Activated CD8-positive, alpha-beta memory T cell treated with anti-CD3 and anti-CD28 coated beads for 4 hours (primary cell): ENCODE measurements at places on chromosomes 7 and 10.

GRCh38 chr10:97336942-97337831, 2.7 kb upstream of the FRAT2 start:
- DNase-seq = no peak

DNA sequence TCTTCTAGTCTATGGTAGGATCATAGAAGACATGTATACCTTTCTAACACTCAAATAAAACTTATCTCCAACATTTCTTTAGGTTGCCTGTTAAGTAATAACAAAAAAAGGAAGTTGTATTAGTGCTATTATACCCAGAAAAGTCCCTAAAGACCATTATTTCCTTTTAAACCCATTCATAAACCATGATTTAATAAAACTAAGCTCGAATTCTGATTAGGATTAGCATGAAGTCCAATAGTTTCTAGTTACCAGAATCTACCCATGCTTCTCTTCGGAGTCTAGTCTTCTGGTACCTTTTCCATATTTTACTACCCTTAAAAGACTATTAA, 62.7 kb downstream of the USP6NL start:
- DNase-seq = no peak

DNA sequence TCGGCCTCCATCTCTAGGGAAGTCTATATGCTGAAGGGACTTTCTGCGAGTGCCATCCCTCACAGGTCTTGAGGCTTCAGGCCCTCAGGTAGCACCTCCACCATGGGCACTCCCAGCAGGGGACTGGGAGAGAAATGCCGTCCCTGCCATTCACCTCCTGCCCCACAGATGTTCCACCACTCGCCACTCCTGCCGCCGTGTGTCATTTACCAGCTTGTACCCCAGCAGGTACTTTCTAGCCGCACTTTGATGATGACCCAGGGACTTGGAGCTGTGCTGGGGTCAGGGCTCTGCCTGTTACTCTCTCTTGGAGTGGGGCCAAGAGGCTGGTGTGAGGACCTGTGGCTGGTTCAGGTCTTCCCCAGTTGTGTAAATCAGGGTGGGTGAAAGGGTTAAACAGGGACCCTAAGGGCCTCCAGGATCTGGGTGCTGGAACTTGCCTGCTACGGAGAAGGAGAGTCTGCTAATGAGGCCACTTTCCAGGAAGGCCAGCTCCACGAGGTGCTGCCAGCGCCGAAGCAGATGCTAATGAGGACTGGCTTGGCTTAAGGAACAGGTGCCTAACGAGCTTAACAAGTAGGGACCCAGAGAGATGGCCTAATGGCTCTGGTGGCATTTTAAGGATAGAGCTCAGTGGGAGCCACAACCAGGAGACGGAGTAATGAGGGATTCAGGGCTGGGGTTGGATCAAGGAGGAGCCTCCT, 32.4 kb downstream of the CRHR2 start:
- no peak for DNase-seq

GRCh38 chr10:125201108-125201524, 40.8 kb upstream of the CTBP2 start:
- no peak for DNase-seq

GRCh38 chr7:128895320-128895719, 15.2 kb downstream of the KCP start:
- DNase-seq = no peak

DNA sequence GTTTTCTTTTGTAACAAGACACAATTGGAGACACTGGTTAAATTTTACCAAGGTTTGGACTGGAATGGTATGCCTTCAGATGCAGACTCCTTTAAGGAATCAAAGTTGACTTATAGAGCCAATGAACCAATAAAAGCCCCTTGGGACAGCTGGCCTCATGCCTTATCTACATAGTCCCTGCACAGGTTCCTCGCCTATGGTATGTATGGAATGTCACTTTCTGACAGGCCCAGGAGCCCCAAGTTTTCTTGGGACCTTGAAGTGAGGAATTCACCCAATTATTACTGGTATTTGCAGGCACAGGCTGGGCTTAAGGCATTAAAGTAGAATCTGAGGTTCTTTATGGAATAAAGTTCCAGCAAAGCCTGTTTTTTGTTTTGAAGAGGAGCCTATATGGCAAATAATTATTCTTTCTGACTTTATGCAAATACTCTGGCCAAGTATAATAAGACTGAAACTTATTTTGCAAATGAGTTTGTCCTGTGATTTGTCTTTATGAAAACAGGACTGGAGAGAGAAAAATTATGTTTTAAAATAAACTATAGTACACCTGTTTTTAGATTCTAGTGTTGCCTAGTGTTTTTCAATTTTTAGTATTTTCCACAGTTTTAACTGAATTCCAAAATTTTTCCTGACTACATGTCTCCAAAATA, 24.1 kb upstream of the DNMBP start:
- no peak for DNase-seq

DNA sequence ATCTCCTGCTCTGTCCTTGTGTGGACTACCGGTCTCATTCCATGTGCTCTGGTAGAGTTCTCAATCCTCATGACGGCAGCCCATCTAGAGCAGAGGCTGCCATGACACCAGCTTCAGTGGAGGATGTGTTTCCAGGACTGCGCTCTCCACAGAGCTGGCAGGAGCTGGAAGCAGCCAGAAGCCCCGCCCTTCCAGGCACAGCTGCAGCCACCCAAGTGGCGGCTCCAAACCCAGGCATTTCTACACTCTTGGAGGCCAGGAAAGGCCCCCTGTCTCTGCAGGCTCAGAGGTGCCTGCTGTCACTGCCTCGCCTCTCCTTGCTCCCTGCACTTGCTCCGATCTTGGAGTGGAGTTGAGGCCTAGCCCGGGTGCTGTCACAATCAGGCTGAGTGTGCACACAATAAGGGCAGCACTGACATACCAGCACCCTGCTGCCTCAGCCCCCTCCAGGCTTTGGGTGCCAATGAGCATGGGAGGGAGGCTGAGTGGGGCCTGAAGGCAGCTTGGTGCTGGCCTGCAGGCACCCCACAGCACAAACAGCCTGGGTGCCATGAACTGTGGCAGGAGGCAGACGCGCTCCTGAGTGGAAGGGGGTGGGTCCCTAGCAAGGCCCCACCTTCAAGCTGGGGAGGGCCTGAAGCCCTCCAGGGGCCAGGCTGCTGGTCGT, 122.1 kb downstream of the LRRN3 start:
- no peak for DNase-seq

DNA sequence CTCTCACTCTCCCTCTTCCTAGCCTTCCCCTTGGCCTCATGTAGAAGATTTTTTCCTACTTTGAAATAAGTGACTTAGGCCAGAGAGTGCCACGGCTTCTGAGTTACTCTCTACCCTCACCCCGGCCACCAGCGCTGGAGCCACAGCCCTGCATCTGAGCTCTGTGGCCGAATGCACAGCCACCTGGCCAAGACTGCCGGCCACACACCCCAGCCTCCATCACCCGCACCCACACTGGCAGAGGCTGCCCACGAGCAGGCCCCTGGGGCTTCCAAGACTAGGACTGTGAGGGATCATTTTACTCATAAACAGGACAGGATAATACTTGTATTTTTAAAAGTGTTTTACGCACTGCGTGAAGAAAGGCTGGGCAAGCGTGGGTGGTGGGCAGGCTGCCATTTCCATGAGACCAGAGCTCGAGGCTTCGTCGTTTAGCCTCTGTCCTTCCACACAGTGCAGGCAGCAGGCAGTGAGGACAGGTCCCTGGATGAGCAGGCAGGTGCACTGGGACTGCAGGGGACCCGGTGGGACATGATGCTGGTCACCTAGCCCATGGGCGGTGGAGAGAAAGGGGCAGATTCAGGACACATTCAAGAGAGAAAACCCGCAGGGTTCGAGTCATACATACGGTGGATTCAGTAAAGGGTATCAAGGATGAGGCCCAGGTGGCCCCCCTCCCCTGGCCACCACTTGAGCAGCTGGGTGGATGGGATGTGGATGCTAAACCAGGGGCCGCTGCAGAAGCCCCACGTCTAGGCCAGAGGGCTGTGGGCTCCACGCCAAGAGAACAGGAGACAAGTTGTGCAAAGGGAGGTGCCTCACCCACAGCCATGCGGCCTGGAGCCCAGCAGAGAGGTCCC, 35.5 kb upstream of the RNF32 start:
- no peak for DNase-seq

DNA sequence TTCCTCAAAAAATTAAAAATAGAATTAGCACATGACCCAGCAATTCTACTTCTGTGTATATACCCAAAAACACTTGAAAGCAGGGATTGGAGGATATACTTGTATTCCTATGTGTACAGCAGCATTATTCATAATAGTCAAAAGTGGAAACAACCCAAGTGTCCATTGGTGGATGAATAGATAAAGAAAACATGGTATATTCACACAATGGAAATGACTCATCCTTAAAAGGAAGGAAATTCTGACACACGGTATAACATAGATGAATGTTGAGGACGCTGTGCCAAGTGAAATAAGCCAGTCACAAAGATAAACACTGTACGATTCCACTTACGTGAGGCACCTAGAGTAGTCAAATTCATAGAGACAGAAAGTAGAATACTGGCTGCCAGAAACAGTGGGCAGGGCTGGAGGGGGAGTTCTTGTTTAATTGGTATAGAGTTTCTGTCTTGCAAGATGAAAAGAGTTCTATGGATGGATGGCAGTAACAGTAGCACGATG, 26.6 kb upstream of the KAT6B start:
- DNase-seq = no peak

- no peak for DNase-seq
These were observed 22.6 kb downstream of the COL1A2 start for GRCh38 chr7:94417306-94417705.

- DNase-seq = no peak
These were observed 2.4 kb downstream of the INPP5F start for GRCh38 chr10:119728172-119728800.

DNA sequence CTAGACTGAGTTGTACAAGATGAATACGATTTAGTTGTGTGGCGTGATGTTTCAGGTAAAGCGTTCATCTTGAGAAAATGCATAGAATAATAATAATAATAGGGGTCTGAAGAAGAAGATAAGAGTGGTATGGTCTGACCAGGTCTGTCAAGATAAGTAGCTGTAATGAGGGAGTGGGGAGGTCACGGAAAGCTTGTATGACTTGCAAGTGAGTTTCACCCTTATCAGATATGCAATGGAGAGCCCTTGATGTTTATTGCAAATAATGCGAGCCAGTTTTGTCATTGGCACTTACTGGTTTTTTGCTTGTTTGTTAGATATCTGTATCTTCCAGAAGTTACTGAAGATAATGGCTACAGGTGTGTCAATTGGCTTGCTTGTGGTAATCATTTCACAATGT, 611.5 kb downstream of the CNTNAP2 start:
- no peak for DNase-seq

DNA sequence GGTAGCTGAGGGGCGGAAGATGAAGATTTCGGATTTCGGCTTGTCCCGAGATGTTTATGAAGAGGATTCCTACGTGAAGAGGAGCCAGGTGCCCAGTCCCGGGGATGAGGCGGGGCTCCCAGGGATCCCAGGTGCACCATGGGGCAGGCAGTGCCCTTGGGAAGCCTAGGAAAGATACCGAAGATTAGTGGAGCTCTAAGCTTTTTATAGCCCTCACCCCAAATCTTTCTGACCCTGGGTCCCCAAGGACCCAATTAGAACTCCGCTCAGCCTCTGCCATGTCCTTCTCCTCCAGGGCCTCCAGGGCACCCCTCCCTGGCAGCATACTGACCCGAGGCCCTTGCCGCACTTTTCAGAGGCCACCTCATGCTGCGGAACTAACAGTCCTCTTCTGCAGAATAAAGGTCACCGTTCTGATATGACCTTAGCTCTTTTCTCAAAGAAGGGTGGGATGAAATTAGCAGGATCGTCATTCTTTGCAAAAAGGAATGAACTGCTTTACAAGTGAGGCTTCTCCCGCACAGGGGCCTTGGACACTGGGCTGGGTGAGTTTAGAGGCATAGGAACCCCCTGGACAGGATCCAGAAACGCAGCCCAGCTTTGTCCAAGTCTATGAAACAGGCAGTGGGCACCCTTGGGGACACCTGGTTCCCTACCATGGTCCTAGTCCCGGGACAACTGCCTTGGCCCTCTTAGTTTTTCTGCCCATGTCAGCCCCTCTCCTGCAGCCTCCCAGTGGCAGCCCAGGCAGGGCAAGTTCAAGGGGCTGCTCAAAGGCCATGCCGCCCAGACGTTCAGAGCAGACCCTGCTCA, 17.9 kb upstream of the CSGALNACT2 start:
- no peak for DNase-seq

DNA sequence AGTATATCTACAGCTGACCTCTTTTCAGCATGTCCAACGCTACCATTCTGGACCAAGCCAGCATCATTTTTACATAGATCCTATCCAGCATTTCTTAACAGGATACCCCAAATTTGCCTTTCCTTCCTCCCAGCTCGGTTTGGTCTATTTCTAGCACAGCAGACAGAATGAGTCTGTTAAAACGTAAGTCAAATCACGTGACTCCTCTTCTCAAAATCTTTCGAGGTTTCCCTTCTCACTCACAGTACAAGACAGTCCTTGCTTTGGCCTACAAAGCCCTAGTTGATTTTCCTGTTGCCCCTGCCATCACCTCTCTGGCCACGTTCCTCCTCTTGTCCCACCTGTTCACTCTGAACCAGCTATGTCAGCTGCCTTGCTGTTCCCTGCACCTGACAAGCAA, 711.7 kb downstream of the SORCS3 start:
- DNase-seq = no peak

DNA sequence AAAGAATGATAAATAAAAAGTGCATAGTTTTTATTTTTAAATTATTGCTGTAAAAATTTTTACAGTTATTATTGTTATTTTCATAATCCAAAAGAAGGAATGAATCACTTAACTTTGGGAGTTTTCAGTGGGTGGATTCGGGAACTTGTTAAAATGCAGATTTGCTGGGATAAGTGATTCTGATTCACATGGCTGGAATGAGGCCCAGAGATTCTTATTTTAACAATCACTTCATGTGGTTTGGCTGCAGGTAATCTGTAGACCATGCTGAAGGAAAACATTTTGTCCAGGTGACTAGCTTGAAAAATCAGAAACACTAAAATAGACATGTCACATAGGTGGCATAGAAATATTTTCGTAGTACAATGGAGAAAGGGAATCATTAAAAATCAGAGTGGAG, 13.9 kb downstream of the CROT start:
- DNase-seq = no peak

DNA sequence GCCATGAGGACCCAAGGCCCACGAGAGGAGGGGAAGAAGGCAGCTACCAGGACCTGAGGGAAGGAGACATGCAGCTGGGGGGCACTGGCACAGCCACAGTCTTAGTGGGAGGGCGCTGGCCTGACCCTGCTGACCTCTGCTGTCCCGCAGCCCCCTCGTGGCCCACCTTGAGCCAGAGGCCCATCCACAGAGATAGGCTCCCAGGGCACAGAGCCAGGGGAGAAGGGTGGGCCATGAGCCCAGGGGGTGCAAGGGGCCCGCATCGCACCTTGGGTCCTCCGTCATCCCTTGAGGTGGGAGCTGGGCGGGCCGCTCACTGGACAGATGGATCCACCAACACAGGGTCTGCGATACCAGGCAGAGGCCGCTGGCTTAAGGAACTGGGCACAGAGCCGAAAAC, 387.7 kb upstream of the PFKP start:
- no peak for DNase-seq

- DNase-seq = no peak
These were observed 1.5 kb downstream of the SLC25A13 start for GRCh38 chr7:96320442-96320841.

DNA sequence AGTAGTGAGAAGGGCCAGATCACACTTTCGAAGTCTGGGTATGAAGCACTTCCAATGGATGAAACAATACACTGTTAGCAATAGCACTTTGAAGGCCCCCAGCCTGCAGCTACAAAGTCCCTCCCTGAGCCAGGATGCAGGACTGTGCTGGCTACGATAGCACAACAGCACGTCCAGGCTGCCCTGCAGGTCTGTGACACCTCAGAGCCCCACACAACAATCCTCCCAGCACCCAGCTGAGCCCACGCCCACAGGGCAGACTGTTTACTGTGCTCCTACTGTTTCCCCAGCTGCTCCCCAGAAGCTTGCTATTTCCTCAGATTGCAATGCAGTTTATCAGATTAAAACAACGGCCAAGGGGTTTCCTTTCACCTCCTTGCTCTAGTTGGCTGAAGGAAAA, 71.4 kb downstream of the HTR5A start:
- DNase-seq = no peak
